ENCODE measurements at places on chromosomes 5 and 9.

DNA sequence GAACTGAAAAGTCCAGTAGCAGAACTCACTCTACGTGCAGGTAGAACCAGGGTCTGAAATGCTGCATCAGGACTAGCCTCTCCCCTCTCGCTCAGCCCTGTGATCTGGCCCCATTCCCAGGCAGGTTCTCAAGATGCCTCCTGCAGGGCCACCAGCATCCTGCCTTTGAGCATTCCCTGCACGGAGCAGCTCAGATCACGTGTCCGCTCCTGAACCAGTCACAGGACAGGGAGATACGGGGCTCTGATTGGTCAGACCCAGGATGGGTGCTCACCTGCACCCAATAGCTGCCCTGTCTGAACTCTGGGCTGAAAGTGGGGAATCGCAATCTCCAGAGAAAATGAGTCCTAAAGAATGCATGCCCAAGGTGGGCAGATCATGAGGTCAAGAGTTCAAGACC lies 50.8 kb downstream of the NEURL1B start:
- no peak for DNase-seq

DNA sequence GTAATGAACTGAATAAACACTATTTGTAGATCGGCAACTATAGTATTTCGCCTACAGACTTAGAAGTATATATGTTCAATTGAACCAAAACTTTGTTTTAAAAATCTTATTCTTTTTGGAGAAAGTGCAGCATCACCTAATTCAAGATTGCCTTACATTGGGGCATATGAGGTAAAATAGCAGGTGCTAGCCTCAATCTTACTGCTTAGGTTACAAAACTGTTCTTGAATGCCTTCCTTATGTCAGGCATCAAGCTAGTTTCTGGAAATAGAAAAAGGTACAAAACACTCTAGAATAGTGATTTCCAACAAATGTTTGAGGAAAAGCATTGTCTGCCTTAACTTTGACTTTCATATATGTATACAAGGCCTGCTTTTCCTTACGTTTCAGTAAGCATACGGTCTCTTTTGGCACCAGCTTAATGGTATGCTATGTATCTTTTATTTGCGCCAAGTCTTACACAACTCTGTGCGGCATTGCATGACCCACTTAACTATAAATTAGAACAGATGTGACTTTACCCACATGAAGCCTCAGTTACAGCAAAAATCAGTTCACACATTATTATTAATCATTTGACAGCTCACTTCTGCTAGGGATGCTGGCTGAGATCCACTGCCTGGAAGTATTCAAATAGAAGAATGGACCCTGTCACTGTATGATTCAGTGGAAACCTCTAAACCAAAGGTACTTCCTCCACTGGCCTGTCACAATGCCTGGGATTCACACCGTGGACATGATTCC lies 174.1 kb downstream of the PRELID2 start:
- DNase-seq: peak; percentile 9

DNA sequence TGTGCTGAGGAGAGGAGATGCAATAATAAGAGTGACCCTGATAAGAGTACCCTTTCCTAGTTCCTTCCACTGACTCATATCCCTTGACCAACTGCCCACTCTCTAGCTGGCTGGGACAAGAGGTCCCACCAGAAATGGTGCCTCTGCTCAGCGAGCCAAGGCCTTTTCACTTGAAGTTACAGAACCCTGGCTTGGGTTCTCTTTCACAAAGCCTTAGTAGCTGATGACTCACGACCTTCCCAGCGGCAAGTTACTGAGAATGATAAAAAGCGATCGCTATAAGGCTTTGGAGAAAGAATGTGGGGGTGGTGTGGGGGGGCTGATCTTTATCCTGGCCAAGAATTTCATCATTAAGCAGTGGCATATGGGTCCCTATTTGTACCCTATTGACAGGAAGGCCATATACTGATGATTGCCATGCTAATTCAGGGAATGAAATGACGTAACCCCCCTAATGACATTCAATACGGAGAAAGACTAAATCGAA lies 90.3 kb downstream of the FBXO38 start:
- no peak for DNase-seq

GRCh38 chr5:127492854-127493738 lies 24.3 kb upstream of the PRRC1 start:
- DNase-seq: peak; percentile 77

DNA sequence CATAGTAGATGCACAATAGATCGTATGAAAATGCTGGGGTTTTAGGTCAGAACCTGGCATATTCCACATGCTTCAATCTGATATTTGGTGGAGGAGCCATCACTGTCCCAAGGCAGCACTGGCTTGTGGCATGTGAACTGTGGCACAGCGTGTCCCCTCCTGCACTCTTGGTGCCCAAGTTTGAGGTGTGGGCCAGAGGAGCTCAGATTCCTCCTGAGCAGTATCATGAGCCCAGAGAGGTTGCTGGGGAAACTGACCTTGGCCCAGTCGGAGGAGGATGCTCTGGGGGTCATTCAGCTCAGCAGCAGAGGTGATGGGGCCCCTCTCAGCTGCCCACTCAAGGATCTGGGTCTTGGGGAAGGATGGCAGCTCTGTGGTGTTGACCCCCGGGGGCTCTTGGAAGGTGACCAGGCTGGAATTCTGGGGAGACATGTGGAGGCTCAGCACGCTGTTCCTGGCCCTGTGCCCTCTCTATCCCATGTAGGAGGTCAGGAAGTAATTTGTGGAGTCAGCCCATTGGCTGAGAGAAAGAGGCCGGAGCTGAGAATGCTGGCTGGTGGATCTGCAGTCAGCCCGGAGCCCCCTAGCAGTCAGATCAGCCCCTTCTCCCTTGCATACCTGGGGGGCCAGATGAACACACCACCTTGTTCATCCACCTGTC lies 23.7 kb downstream of the FPGS start:
- no peak for DNase-seq

DNA sequence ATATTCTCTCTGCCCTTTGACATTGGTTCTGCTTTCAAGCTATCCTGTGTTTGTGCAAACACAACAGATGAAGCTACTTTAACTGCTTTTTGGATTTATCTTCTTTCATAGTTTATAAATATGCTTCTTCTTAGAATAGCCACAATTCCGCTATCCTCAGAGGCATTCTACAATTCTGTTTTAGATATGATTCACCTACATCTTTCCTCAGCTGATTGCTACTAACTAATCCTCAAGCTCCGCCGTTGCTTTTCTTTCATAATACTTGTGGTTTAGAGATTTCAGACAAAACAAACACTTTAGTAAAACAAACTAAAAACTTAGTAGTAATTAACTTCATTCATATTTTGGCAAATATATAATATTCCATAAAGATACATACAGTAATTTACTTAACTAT lies 52.5 kb downstream of the ECPAS start:
- no peak for DNase-seq

DNA sequence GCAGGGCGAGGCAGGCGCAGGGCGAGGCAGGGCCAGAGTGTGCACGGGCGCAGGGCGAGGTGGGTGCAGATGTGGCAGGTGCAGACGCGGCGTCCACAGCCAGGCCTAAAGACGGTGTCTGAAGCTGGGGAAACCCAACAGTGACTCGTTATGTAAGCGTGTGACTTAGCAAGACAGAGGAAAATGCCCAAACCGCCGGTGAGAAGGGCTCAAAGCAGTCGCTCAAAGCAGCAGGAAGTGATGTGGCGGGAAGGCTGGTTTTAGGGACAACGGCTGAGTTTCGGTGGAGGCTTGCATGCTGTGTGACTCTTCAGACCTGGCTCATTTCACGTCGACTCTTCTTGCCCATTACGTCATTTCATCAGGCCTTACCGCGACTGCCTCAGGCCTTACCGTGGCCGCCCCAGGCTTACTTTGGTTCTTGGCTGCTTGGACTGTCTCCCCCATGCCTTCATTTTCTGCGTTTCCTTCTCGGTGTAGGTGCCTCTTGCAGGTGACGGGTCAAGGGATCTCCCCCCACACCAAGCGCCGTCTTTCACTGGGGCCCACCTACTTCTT lies 50.5 kb upstream of the EXOC3 start:
- peak; percentile 69 for DNase-seq

GRCh38 chr5:67170767-67171166 lies 25.8 kb downstream of the CD180 start:
- DNase-seq: no peak

DNA sequence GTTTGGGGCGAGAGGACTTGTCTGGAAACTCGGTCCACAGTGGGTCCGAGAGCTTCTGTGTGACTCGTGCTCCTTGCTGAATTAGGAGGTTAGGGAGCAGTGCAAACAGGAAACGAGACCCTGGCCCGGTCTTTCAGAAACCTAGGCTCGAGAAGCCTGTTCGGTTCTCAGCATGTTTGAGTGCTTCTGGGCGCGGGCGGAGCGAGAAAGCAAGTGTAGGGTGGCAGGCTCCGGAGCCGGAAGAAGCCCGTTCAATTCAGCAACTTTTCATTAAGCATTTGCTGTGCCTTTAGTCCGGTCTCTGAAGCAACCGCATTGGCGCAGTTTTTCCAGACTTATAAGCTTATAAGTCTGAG lies 547 bp downstream of the CLTA start:
- peak; percentile 46 for DNase-seq

DNA sequence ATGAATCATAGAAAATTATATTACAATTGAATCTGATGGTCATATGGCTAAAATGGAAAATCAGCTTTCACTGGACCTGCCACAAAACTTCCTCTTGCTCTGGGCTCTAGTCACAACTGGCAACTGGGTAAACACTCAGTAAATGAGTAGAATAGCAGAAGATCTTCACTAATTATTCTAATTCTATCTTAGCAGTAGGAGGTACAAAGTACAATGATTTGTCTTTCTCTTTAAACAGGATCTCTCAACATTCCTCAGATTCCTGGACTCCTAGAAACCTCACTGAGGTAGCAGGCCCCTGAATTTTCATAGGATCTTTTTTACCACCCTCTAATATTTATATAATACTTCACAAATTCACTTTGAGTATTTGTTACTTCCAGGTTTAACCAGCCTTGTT lies 239.9 kb upstream of the SMARCA2 start:
- DNase-seq: no peak

DNA sequence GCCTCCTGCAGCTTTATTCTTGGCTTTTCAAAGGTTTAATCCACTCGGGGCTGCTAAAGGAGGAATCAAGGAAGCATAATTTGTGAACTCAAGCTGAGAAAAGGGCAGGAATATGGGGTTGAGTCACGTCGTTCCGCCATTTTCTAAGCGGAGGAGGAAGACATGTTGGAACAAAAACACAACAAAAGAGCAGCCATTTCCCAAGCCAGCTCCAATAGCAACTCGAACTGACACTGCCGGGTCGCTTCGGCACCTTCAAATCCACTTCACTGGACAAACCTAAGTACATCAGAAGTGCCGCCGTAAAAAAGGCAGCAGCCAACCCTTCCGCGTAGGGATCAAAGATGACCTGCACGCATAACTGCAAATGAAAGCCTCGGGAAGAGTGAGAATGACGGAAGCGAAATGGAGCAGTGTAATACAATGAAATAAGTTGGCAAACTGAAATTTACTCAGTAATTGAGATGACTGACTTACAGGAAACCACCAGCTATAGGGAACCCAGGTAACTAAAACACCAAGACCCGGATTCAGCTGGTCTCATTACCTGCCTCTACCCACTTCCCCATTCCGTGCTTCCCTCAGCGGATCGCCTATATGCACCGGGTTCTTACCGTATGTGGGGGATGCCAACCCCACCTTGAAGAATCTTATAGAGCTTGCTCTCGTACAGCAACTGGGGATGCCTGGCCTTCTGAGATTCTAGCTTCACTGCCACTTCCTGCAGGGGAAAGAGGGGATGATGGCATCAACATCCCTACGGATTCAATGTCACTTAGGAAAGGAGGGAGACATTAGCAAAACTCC lies 1.6 kb downstream of the CSNK1A1 start:
- DNase-seq: peak; percentile 95

DNA sequence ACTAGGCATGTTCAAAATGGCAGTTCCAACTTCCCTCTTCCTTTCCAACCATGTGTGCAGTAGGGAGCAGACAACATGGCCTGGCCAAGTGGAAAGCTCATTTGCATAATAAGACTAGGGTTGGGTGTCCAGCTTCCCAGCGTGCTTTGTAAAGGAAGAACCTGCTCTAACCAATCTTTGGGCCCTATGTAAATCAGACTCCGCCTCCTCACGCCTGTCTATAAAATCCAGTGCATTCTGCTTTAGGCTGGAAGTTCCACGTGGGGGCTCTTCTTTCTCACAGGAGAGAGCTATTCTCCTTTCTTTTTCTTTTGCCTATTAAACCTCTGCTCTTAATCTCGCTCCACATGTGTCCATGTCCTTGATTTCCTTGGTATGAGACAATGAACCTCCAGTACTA lies 83.4 kb downstream of the GCNT1 start:
- peak; percentile 33 for DNase-seq

DNA sequence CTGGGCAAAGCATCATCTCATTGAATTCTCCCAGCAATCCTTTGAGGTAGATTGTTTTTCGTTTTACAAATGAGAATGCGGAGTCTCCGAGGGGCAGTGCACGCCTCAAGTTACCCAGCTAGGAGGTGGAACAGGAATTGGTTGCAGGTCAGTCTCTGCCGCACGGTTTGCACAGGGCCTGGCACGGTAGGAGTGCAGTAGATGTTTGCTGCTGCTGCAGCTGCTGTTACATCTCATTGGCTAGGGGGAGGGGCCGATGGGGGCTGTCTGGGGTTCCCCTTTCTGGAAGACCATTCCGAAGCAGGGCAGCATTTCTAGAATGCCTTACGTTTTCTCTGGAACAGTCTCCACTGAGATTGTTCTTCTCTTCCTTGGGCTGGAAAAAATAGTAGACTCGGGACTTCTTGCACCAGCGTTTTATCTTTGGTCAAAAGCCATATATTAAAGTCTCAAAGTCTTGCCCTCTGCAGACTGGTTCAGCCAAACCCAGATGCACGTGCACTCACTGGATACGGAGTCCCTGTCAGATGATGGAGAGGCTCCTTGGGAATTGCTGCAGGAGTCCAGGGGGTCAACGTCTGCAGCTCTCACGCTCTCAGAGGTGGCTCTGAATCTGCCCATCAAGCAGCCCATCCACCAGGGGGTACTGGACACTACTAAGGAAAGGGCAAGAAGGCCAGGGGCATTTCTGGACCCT lies 1.2 kb downstream of the USP20 start:
- DNase-seq: no peak

GRCh38 chr5:59102437-59102836 lies 519.6 kb downstream of the RAB3C start:
- DNase-seq: no peak

Measured in DMS53 (cell line).